ENCODE measurements at places on chromosomes 7 and 10. TPM values are rescaled to one million over a fixed set of nuclear protein-coding genes. Genes with fewer than 3 reads are reported as not detected.

DNA sequence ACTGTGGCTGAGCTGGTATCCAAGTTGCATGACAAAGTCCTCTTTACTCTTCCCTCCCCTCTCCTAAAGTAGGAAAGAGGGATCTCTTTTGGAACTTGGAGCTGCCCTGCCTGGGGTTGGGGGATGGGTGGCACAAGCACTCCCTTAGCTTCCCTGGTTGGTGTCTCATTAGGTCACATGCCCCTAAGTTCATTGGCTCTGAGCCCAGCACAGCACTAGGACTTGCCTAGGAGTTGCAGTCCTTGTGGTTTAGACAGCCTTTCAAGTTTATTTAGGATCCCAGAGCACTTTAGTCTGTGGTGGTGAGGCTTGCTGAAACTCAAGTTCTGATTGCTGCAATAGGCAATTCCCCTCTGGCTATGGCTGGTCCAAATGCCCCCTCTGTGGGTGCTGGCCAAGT is 281.4 kb downstream of the NXPH1 start:
- DNase-seq: no peak

DNA sequence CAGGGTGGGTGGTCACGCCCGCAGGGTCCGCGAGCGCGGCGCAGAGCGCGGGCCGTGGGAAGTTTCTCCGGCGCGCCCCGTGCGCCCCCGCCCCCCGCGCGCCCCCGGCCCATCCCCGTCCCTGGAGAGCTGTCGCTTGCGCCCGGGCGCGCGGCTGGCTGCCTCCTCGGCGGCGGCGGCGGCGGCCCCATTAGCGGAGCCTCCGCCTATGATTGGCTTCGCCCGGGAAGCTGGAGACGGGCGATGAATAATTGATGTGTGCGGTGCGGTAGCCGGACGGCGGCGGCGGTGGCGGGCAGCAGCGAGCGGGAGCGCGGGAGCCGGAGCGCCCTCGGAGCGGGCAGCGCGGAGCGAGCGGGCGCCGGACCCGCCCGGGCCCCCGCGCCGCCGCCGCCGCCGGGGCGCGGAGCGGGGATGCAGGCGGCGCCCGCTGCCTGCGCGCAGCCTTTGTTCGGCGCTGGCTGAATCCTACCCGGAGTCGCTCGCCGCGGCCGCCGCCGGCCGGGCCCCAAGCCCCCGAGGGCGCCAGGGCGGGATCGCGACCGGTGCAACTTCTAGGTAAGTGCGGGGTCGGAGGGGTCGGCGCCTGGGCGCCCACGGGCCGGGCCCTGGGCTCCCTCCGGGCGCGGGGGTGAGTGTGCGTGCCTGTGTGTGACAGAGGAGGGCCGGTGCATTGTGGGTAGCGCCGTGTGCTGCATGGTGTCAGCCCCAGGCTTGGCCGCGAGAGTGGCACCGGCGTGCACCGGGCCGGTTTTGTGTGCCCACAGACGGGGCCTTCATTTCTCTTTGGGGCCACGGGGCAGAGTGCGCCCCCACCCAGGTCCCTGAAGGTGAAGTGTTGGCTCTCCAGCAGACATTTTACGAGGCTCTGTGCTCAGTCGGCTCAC is 103.8 kb upstream of the PPIF start:
- peak; percentile 62 for DNase-seq

- DNase-seq: no peak
These were observed 82.3 kb downstream of the PRKAG2 start for GRCh38 chr7:151794508-151795167.

- no peak for DNase-seq
These were observed 197.7 kb downstream of the CCDC3 start for GRCh38 chr10:12803776-12804175.

The NME8 gene
- not detected for total RNA-seq

The TLX1 gene
- not detected for total RNA-seq

The SUN3 gene
- total RNA-seq: not detected

The CYP2C19 gene
- 0.16 TPM for total RNA-seq

Data from occipital lobe (tissue), 3 donors.